ENCODE measurements at places on chromosomes 7 and 10.

GRCh38 chr10:102208311-102209035 lies 17.6 kb upstream of the ELOVL3 start:
- no peak for DNase-seq

GRCh38 chr10:680745-681144 lies 8.7 kb downstream of the DIP2C start:
- no peak for DNase-seq

- no peak for DNase-seq
Observed at GRCh38 chr10:62008946-62009345, 107.4 kb downstream of the ARID5B start.

- no peak for DNase-seq
Observed at GRCh38 chr10:44071479-44071878, 313.4 kb downstream of the CXCL12 start.

- DNase-seq, result no peak
Observed at GRCh38 chr10:86614853-86615252, 39.5 kb upstream of the OPN4 start.

DNA sequence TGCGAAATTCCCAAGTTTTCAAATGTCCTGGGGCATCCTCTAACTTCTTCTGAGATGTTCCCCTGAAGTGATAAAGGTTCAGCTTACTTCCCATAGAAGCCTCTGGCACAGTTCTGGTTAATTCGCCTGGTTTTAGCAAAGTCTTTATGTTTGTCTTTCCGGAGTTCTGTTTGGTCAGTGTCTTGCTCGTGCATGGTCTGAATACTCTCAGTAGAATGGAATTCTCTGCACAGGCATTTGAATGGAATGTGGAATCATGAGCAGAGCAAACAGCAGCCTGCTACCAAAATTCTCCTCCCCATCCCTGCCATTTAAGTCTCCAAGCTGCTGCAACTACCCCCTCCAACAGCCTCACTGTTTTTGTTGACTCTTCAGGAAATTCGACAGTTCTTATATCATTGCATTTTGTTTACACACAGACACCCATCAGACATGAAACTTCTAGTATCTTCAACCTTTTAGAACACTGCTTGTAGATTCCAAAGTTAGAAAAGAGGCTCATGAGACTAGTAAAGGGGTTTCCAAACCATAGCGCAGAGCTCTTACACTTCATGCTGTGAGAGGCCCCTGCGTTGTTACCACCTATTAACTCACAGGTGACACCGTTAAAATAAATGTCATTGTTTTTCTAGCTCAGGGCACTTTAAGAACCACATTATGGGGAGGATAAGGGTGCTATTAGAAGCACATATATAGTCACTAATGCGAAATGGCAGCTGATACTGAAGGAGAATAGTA lies 129.7 kb downstream of the PLCE1 start:
- DNase-seq, result no peak

GRCh38 chr10:100535338-100535714 lies 417 bp upstream of the HIF1AN start:
- no peak for DNase-seq

DNA sequence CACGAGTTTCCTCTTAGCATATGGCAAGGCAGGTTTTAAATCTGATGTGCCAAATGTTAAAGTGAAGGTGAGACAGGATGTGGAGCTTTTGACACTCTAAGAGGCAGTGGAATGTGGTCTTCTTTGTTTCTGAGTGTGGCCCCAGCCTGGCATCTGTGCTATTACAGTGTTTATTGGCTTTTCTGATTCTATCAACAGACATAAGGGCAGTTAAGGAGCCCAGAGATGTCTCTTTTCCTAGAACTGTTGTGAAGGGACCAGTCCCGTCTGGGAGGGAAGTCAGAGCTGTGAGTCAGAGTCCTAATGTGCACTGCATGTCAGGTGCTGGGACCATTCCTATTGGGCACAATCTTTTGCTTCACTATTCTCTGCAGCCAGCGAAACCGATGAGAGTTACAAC lies 32.5 kb downstream of the TRUB1 start:
- no peak for DNase-seq

- DNase-seq, result peak; percentile 70
Observed at GRCh38 chr10:132223156-132223590, 36.4 kb downstream of the DPYSL4 start.

DNA sequence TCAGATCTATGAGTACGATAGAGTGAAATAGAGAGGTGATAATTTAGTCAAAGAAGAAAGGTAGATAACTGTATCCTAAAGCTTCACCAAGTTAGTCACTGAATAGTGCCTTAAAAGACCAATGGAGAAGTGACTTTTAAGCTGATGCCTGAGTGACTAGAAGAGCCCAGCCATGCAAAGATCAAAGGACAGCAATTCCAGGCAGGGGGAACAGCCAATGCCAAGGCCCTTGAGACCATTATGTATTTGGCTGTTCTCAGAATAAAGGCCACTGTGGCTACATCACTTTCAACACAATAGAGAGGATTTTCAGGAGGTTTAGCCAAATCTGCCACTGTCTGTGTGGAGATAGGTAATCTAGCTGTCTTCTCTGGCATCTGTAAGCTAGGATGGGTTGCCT lies 17.8 kb downstream of the HDAC9 start:
- no peak for DNase-seq

GRCh38 chr10:72303424-72304128 lies 29.9 kb downstream of the DDIT4 start:
- no peak for DNase-seq

GRCh38 chr7:12320241-12320986 lies 83.3 kb downstream of the VWDE start:
- DNase-seq, result no peak

DNA sequence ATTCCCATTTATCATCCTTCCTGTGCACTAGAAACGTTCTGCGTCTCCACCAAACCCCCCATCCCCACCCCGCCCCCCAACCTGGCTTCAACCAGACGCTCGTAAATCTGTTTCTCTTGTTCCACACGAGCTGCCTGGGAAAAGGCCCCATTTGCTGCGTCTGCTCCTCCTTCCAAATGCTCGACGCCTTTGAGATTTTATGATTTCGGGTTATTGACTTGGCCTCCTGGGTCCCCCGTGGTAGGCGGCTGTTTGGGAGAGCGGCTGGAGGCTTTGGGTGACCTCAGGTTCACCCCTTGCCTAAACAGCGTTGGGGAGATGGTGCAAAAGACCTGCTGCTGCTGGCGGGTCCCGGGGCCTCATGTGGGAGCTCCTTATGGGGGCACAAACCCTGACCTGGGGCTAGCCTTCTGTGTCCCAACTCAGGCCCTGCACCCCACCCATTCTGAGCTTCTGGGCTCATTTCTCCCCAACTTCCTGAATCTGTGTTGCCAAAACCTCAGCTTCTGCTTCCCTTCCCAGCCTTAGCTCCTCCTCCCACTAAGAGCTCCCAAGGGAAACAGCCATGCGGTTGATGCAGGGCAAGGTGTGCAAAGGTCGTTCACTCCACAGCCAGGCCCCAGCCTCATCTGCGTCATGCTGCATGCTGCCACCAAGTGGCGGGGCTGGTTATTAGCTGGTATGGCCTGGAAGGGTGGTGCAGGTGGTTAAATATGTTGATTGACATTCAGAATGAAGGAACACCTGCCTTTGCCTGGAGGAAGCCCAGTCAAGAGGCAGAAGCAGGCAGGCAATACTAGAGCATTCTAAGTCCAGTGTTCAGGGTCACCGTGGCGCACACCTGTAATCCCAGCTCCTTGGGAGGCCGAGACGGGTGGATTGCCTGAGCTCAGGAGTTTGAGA lies 49.1 kb upstream of the ELN start:
- DNase-seq, result no peak

DNA sequence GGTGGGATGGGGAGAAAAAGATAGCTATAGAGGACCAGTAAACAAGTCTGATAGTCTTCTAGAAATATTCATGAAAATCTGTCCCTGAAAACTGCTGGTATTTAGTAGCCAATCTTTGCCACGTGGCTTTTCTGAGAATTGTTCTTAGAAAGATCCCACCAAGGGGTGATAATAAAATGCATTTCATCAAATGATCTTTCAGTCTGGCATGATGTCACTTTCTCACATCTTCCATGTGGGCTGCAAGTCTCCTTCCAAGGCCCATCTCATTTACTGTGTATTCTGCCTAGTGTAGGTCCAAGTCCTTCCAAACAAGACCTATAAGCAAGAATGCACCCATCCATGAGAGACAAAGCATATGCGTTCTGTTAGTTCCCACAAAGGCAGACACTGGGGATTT lies 226.0 kb downstream of the CHCHD3 start:
- no peak for DNase-seq

- no peak for DNase-seq
Observed at GRCh38 chr10:27748601-27749000, 3.0 kb upstream of the MKX start.

- DNase-seq, result no peak
Observed at GRCh38 chr7:114823290-114823689, 98.6 kb upstream of the MDFIC start.

- DNase-seq, result no peak
Observed at GRCh38 chr10:115829521-115830205, 443.3 kb downstream of the GFRA1 start.

- DNase-seq, result no peak
Observed at GRCh38 chr10:28463141-28463540, 69.8 kb upstream of the WAC start.

GRCh38 chr7:155447603-155448002 lies 10.3 kb upstream of the EN2 start:
- DNase-seq, result no peak

All from progenitor cell of endocrine pancreas (in vitro differentiated cells).